ENCODE measurements at places on chromosomes 6 and 20. TPM values are rescaled to one million over a fixed set of nuclear protein-coding genes. Genes with fewer than 3 reads are reported as not detected.

The UFL1 gene
- 33.1 TPM for total RNA-seq

The SEL1L2 gene
- not detected for total RNA-seq

The ISM1 gene
- 0.06 TPM for total RNA-seq

The TRAPPC3L gene
- total RNA-seq: 0.13 TPM

The MOG gene
- total RNA-seq: not detected
